NAMALWA (cell line): ENCODE measurements at places on chromosomes 5 and 9.

- peak; percentile 16 for DNase-seq
Measured at GRCh38 chr5:95923918-95924544, 37.6 kb downstream of the ELL2 start.

DNA sequence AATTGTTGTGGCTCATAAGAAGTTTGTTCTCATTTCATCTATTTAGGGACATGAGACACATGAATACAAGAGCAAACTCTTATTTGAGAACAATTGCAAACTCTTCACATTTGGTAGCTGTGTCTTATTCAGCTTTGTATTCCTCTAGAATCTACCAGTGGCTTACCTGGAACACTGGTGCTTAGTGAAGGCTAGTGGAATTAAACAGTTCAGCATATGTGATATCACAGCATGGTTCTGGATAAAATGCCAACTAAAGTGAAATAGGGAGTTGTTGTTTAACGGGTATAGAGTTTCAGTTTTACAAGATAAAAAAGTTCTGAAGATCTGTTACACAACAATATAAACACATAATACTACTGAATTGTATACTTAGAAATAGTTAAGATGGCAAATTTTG, 48.9 kb downstream of the NRG2 start:
- DNase-seq, result no peak

DNA sequence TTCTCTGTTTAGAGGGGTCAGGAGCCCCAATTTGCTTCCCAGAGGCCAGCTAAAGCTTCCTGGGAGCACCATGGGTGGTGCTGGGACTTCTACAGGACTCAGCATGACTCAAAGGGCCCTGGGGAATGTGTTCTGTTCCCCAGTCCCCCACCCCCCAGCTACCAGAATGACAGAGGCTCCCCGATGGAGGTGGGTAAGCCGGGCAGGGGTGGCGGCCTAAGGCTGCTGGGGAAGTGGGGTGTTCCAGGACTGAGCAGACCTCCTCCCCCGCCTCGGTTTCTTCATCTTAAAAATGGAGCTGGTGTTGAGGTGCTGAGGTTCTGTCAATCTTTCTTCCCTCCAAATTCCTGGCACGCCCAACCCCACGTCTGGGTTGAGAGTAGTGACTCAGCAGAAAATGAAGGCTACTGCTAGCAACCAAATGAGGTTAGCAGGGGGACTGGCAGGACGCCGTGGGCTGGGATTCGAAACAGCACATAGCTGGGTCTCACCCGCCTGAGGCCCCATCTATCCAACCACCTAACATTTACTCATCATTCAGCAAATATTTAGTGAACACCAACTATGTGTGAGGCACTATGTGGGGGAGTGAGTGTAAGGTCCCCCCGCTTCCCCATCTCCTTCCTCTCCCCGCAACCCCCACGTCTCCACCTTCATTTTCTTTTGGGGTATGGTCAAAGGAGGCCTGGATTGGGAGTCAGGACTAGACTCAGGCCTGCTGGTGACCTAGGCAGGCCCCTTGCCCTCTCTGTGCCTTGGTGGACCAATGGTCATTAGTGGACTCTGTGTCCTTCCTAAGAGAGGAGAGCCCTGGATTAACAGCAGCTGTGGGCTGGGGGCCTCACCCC, 50.2 kb downstream of the C9orf50 start:
- DNase-seq, result no peak

DNA sequence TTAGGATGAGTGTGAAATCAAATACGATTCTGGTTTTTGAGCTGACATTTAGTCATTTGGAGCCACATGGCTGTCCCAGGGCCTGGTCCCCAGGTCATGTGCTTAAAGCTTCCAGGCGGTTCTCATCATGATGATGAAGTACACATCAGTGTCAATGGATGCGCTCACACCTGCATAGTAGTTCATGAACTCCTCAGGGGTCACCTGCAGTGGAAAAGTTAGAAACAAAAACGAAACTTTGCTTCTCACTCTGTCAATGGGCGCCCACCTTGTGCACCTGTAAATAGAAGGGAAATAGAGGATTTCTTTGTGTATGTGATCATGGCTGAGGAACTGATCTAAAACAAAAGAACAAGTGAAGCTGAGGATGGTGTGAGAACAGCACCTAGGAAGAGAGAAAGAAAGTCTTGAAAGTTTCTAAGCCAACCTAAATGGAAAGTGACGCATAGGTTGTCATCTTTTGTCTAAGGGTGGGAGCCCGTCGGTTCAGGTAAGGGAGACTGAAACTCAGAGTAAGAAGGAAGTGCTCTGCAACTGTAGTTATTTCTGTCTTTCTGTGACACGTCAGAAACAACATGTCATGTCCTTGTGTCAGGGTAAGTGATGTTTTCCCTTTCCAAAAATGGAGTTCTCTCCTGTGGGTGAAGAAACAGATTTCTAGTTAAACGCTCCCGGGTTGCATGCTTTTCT, 33.8 kb downstream of the CAPSL start:
- no peak for DNase-seq
